ENCODE measurements at places on chromosomes 5 and 9. TPM values are rescaled to one million over a fixed set of nuclear protein-coding genes. Genes with fewer than 3 reads are reported as not detected.

DNA sequence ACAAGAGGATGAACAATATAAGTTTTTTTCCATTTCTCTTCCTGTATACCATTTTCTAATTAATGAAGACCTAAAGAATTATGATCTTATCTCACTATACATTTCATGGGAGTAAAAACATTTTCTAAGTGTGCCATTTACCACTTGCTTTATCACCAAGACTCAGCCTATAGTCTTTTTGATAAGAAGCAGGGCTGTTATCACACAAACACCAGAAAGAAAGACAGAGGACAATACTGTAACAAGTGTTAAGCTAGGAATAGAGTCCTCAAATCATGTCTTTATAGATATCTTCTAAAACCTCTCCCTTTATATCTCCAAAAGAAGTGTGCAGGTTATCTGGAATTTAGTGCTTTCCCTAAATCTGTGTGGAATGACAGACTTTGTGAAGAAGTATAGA lies 119.7 kb downstream of the FAM174A start:
- no peaks in the 10 kb centered on the region for H3K36me3 ChIP-seq
- no peaks in the 10 kb centered on the region for H3K4me1 ChIP-seq
- H3K4me3 ChIP-seq: no peak overlapping the region
- DNase-seq: no peak
- H3K27me3 ChIP-seq: no peaks in the 10 kb centered on the region

PRRX2 gene
- 12.7 TPM for total RNA-seq

- no peak for DNase-seq
- peak overlapping the region; percentile 82 for H3K4me3 ChIP-seq
- H3K4me1 ChIP-seq: peaks cover 14% of the 10 kb centered on the region
Observed at GRCh38 chr5:140555747-140556312, 1.4 kb downstream of the SRA1 start.

GRCh38 chr5:156584871-156585270 lies 257.9 kb downstream of the SGCD start:
- no peaks in the 10 kb centered on the region for H3K4me1 ChIP-seq
- no peak for DNase-seq
- no peaks in the 10 kb centered on the region for H3K36me3 ChIP-seq
- no peaks in the 10 kb centered on the region for H3K27me3 ChIP-seq

DNA sequence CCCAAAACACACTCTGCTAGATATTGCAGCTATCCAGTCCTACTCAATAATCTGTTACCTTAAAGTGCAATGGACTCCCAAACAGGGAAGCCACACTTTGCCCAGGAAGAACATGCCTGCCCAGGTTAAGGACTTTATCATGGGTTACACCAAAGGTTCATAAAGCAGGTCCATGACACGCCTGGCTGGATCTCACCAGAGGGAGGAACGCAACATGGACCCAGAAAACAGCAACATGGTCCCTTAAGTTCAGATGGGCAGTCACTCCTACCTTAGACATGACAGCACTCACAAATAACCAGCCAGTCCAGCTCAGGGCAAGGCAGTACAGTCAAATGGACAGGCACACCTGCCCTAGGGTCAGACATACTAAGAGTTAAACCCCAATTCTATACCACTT lies 3.8 kb downstream of the P4HA2 start:
- no peak overlapping the region for H3K27ac ChIP-seq
- H3K4me3 ChIP-seq: no peak overlapping the region
- no peaks in the 10 kb centered on the region for H3K36me3 ChIP-seq
- no peak for DNase-seq
- peaks cover 18% of the 10 kb centered on the region for H3K4me1 ChIP-seq

DNA sequence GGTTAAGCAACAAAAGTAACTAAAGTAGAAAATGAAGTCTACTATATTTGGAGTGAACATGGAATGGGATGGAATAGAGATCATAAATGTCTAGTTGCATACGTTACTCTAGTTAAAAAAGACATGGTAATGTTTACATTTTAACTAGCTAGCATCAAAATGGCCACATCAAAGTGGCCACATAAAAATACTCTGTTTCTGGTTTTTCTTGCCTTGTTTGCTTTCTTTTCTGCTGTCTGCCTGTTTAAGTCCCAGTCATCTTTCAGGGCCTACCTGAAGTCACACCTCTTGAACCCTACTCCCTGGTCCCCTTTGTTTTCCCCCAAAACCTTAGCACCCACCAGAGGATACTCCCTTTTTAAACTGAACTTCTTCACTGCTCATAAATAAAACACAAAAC lies 6.4 kb upstream of the KIF2A start:
- H3K27me3 ChIP-seq: no peaks in the 10 kb centered on the region
- DNase-seq: no peak
- no peak overlapping the region for H3K27ac ChIP-seq
- no peak overlapping the region for H3K4me3 ChIP-seq
- no peaks in the 10 kb centered on the region for H3K36me3 ChIP-seq

DNA sequence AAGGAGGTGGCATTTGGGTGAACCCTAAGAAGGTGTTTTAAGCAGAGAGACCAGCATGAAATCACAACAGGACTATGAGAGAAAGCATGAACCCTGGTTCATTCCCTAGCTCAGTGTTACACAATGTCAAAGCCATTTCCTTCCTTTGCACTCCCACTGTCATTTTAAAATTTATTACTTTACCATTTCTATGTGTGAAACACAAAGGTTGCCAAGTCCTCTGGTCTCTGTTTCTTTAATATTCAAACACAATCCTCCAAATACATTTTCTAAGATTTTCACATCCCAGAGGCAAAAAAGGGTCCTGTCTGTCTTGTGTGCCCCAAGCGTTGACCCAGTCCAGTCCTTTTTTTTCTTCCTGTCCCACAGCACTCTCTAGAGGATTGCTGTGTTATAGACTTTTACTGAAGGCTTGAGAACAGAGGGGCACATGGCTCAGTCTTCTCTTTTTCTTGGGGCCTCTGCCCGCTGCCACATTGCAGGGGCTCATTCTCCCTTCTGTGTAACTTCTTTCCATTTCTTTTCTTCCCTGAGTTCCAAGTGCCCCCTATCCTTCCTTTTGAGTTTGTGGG lies 78.6 kb upstream of the SLC28A3 start:
- no peaks in the 10 kb centered on the region for H3K4me1 ChIP-seq
- no peak for DNase-seq
- H3K27me3 ChIP-seq: no peaks in the 10 kb centered on the region

All from A673 (cell line).